ENCODE measurements at places on chromosomes 16 and 17. TPM values are rescaled to one million over a fixed set of nuclear protein-coding genes. Genes with fewer than 3 reads are reported as not detected.

- H3K4me3 ChIP-seq = no peak overlapping the region
- H3K27ac ChIP-seq = no peak overlapping the region
- no peak for DNase-seq
- H3K27me3 ChIP-seq = no peaks in the 10 kb centered on the region
- no peaks in the 10 kb centered on the region for H3K36me3 ChIP-seq
Observed at GRCh38 chr17:78731904-78732303, 50.2 kb downstream of the CYTH1 start.

- DNase-seq = no peak
- H3K4me3 ChIP-seq = no peak overlapping the region
- no peaks in the 10 kb centered on the region for H3K36me3 ChIP-seq
- no peaks in the 10 kb centered on the region for H3K27me3 ChIP-seq
Observed at GRCh38 chr17:73005360-73005759, 87.1 kb downstream of the SLC39A11 start.

DNA sequence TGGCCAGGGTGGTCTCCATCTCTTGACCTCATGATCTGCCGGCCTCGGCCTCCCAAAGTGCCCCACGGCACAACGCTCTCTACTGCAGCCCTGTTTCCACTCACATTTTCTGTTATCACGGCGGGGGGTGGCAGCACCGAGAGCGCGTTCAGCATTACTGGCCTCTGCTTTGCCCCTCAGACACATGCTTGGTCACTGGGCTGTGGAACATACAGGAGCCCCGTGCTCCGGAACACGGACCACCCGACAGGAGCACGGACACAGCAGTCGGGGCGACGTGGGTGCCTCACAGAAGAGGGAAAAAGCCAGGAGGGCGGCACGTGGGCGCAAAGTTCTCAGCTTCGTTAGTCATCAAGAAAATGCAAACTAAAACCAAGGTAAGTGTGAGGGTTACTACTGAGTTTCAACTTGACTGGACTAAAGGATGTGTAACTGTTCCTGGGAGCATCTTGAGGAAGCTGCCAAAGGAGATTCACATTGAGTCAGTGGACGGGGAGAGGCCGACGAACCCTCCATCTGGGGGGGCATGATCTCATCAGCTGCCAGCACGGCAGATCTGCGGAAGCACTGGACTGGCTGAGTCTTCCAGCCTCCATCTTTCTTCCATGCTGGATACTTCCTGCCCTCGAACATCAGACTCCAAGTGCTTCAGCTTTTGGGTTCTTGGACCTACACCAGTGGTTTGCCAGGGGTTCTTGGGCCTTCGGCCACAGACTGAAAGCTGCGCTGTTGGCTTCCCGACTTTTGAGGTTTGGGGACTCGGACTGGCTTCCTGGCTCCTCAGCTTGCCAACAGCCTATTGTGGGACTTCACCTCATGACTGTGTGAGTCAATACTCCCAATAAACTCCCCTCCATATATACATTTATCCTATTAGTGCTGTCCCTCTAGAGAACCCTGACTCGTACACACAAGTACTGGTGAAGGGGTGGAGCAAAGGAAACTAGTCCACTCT lies 106.8 kb downstream of the ZNF778 start:
- DNase-seq = no peak
- peaks cover 86% of the 10 kb centered on the region for H3K4me1 ChIP-seq

- H3K27me3 ChIP-seq = no peaks in the 10 kb centered on the region
- no peaks in the 10 kb centered on the region for H3K36me3 ChIP-seq
- H3K4me3 ChIP-seq = no peak overlapping the region
- peaks cover 6% of the 10 kb centered on the region for H3K4me1 ChIP-seq
- H3K27ac ChIP-seq = no peak overlapping the region
- no peak for DNase-seq
Observed at GRCh38 chr16:54477714-54478113, 191.1 kb upstream of the IRX3 start.

- H3K4me1 ChIP-seq = peaks cover 4% of the 10 kb centered on the region
- peaks cover 3% of the 10 kb centered on the region for H3K27me3 ChIP-seq
Observed at GRCh38 chr17:73770115-73770848, 126.0 kb upstream of the SDK2 start.

- DNase-seq = no peak
- H3K36me3 ChIP-seq = no peaks in the 10 kb centered on the region
- H3K4me3 ChIP-seq = no peak overlapping the region
- H3K4me1 ChIP-seq = peaks cover under 1% of the 10 kb centered on the region
Observed at GRCh38 chr16:77782694-77783093, 5.7 kb upstream of the VAT1L start.

GRCh38 chr16:88468275-88469129 lies 15.4 kb downstream of the ZFPM1 start:
- no peak overlapping the region for H3K27ac ChIP-seq
- H3K27me3 ChIP-seq = no peaks in the 10 kb centered on the region
- no peaks in the 10 kb centered on the region for H3K36me3 ChIP-seq

DNA sequence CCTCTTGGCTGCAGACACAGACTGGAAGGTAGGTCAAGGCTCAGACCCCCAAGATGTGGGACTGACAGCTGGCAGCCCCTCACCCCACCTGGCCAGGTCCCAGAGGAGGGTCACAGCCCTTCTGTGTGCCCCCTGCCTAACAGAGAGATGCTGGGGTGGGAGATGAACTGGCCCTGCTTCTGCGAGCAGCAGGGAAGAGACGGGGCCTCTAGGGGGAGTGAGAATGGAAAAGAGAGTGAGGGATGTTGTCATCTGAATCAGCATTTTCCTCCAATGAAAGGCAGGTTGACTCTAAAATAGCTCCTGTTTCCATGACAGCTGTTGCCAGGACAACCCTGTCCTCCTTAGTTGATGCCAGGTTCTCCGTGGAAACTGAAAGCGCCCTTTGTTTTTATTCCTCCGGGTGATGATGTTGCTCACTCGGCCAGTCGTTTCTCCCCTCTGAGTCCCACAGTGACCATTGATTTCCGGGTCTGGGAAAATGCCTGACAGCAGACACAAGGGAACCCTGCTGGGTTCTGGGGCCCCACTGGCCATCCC lies 4.9 kb upstream of the NDRG4 start:
- peak; percentile 91 for DNase-seq
- H3K27ac ChIP-seq = peak overlapping the region; percentile 99
- peaks cover 4% of the 10 kb centered on the region for H3K27me3 ChIP-seq
- no peaks in the 10 kb centered on the region for H3K36me3 ChIP-seq
- peak overlapping the region; percentile 79 for H3K4me3 ChIP-seq

DNA sequence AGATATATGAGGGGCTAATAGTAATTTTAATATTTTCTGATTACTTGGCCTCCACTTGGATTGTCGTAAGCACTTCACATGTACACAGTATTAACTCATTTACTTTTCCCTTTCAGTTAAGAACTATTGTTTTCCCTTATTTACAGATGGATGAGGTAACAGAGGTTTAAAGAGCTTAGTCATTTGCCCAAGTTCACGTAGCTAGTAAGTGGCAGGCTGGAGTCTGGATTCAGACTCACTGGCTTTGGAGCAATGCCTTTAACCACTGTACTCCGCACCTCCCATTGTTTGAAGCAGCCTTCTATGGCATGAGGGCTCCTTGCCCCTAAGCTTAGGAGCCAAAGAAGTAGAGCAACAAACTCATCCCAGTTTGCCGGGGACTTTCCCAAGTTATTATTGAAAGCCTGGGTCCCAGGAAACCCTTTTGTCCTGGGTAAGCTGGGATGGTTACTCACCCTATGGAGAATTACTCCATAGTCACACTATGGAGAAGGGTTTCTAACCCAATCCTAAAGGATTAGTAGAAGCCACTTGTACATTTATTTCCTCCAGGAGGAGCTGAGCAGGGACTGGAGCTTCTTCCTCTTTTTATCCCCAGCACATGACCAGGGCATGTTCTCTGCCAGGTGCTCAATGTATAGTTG lies 12.3 kb downstream of the FOXL1 start:
- H3K4me1 ChIP-seq = peaks cover 14% of the 10 kb centered on the region
- peaks cover 38% of the 10 kb centered on the region for H3K27me3 ChIP-seq
- H3K4me3 ChIP-seq = no peak overlapping the region
- DNase-seq = no peak
- H3K36me3 ChIP-seq = peaks cover 3% of the 10 kb centered on the region
- no peak overlapping the region for H3K27ac ChIP-seq

GRCh38 chr16:70638814-70639792 lies 7.3 kb upstream of the IL34 start:
- no peaks in the 10 kb centered on the region for H3K36me3 ChIP-seq
- H3K27ac ChIP-seq = peak overlapping the region; percentile 19
- no peak overlapping the region for H3K4me3 ChIP-seq

DNA sequence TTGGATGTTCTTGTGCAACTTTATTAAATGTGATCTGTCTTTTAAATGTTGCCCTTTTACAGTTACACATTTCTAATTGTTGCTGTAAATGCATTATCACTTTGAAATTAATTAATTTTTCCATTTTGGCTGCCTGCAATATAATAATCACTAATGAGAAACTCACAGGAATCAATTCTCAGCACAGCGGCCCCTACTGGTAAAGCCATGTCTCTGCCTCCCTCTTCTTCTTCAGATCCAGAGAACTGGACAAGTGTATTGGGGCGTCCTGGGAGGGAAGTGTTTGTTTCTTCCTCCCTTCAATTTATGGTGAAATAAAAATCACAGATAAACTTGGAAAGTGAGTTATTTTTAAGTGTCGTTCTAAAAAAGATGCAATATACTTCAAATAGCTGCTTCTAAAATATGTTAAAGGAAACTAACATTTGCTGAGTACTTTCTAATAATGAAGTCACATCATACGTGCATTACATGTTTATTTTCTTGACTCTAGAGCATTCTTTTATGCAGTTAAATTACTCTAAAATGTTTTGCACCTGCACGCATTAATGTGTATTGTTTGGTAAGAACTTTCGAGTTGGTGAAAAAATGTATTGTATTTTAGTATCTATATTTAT lies 338.0 kb downstream of the WWOX start:
- peak; percentile 45 for DNase-seq
- peaks cover 16% of the 10 kb centered on the region for H3K36me3 ChIP-seq
- no peaks in the 10 kb centered on the region for H3K27me3 ChIP-seq
- no peak overlapping the region for H3K27ac ChIP-seq

DNA sequence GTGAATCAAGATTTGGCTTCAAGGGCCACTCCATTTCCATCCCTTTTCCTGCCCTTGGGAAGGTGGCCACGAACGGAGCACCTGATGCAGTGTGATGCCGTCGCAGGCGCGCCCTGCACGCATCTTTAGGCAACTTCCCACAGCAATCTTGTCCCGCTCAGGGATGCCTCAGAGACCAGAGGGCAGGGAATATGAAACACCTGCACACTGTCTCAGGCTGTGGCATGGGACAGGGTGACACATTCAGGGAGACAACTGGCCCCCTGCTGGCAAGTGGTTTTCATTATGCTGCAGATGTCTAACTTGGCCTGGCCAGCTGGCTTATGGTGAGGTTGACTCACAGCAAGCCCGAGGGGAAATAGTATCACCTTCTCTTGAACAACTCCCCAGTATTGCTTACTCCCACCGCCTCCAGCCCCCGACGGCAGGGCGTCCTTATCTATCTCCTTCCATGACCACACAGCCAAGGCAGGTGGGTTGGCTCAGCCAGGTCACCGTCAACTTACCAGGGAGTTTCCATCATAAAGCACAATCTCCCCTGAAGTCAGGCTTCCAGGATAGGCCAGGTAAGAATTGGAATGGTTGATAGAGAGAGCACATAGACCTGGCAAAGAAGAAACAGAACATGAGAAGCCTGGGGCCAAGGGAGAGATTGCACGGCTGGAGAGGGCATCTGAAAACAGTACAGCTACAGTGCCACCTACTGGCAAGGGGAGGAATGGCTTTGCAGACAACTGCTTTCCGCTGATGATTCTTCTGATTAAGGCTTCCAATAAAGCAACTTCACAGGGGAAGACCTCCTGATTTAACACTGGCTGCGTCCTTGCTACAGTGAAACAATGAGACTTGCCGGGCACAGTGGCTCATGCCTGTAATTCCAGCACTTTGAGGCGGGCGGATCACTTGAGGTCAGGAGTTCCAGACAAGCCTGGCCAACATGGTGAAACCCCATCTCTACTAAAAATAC lies 21.1 kb downstream of the WIPI1 start:
- H3K27me3 ChIP-seq = no peaks in the 10 kb centered on the region
- H3K4me3 ChIP-seq = no peak overlapping the region
- peak; percentile 81 for DNase-seq
- no peak overlapping the region for H3K27ac ChIP-seq

DNA sequence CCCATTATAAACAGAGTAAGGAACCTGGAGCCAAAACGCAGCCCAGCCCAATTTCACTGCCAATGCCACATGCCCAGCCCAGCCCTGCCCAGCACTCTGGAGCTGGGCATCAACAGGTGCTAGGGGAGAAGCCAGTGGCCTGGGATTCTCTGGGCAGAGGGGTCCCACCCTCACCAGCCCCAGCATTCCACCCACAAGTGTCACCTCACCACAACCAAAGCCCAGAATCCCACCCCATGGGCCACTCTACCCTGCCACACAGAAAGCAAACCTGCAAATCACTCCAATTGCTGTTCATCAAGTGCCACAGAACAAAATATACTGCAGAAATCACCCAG lies 102.5 kb upstream of the CDH5 start:
- H3K4me1 ChIP-seq = peaks cover 11% of the 10 kb centered on the region
- H3K27ac ChIP-seq = no peak overlapping the region
- no peak for DNase-seq
- no peak overlapping the region for H3K4me3 ChIP-seq

GRCh38 chr16:65888201-65888600 lies 478.3 kb upstream of the CDH5 start:
- H3K27me3 ChIP-seq = peaks cover 3% of the 10 kb centered on the region
- H3K36me3 ChIP-seq = no peaks in the 10 kb centered on the region
- H3K4me3 ChIP-seq = no peak overlapping the region
- H3K4me1 ChIP-seq = no peaks in the 10 kb centered on the region
- DNase-seq = no peak

DNA sequence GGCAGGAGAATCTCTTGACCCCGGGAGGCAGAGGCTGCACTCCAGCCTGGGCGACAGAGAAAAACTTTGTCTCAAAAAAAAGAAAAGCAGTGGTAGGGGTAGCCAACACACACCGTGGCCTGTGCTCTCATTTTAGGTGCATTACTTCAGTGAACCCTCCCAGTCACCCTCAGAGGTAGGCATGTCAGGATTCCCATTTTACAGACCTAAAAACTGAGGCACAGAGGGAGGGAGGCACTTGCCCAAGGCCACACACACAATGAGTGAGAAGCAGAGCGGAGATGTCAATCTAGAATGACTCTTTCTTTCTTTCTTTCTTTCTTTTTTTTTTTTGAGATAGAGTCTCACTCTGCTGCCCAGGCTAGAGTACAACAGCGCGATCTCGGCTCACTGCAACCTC lies 5.2 kb downstream of the COTL1 start:
- no peak overlapping the region for H3K27ac ChIP-seq
- H3K36me3 ChIP-seq = peaks cover 15% of the 10 kb centered on the region
- H3K27me3 ChIP-seq = no peaks in the 10 kb centered on the region
- H3K4me1 ChIP-seq = peaks cover 69% of the 10 kb centered on the region

Gene OTOA
- total RNA-seq = 0.34 TPM

Gene ITGB3
- total RNA-seq = 0.09 TPM

Gene ASPHD1
- total RNA-seq = 2.8 TPM

All from neural crest cell (in vitro differentiated cells).